Activated CD4-positive, alpha-beta T cell treated with anti-CD3 and anti-CD28 coated beads for 1 hour (primary cell): ENCODE measurements at places on chromosomes 5 and 9.

DNA sequence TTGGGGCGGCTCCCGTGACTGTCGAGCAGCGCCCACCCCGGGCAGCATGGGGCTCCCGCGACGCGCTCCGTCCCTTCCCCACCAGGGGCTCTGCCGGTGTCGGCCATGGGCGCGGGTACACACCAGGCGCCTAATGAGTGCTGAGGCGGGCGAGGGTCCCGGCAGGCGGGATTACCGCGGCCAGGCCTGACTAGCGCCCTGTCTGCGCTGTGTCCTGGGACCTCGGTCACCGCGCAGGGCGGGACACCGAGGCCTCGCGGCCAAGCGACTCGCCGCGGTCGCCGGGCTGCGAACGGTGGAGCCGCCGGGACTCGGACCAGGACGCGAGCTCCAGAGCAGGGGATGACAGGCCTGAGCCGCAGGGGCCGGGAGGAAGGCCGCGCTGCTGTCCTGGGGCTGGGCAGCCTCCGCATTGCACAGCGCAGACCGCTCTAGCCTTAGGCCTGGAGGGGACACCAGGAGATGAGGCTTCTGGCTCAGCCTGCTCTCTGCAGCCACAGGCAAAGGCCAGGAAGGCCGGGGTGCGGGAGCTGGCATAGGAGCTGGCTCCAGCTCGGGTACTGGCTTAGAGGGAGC, 14.1 kb downstream of the LCN10 start:
- DNase-seq = no peak

GRCh38 chr9:126839301-126839700, 21.1 kb upstream of the ZBTB34 start:
- no peak for DNase-seq

GRCh38 chr5:153158608-153159007, 331.9 kb upstream of the GRIA1 start:
- DNase-seq = no peak

DNA sequence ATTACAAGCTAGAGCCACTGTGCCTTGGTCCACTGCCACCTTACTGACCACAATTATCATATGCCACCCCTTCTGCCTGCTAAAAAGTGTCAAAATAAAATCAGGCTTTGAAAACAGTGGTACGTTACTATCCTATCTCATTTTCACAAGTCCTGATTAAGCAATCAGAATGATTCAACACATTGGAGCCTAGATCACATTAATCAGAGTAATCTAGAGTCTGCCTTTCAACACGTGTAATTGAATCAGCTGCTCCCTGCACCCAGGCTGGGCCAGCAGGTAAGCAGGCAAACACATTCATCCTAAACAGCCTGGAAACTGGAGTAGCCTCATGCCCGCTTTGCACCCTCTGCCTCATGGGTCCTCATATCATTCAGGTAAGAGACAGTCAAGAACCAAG, 186.2 kb downstream of the DCP2 start:
- DNase-seq = no peak

GRCh38 chr5:109453251-109453650, 43.5 kb upstream of the PJA2 start:
- no peak for DNase-seq
